H54 (cell line): ENCODE measurements at places on chromosomes 13 and 19.
A peak's percentile ranks its signal among the peaks of the same experiment; 100 is the strongest.

- DNase-seq: no peak
Measured at GRCh38 chr19:48596679-48597465, 9.7 kb upstream of the SPACA4 start.

GRCh38 chr13:71803066-71803465, 63.9 kb downstream of the DACH1 start:
- DNase-seq: no peak

DNA sequence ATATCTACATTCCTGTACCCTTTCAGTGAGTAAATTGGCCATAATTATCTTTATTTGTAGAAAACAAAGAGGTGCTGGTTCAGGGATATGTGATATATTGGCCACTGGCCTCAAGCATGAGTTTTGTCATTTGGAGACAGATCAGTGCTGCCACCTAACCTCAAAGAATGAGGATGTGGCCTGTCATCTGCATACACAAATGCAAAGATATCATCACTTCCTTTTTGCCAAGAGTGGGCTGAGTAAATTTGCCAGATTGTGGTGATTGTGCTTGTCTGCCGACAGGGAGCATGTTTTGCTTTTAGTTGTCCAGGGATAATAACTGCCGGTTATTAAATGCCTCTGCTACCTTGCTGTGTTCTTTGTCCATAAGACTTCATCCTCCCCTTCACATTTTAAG, 44.2 kb downstream of the WASF3 start:
- no peak for DNase-seq

- no peak for DNase-seq
Measured at GRCh38 chr13:61247149-61247936, 168.3 kb downstream of the PCDH20 start.

DNA sequence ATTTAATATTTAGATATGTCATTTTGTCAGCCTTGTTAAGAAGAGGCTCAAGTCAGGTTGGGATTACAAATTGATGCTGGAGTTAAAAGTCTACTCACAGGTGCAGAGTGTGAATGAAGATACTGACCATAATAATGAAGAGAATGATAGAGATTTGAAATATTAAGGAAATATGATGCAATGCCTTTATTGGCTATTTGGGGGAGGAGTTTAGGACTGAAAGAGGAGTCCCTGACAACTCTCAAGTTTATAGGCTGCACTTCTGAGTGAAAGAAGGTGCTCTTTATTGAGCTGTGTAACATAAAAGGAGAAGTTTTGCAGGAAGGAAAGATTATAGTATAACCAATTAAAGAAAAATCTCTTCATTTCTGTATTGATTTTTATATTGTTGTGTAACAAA, 827.7 kb upstream of the PCDH9 start:
- DNase-seq: no peak

GRCh38 chr19:33946535-33947264, 150.0 kb downstream of the KCTD15 start:
- no peak for DNase-seq

DNA sequence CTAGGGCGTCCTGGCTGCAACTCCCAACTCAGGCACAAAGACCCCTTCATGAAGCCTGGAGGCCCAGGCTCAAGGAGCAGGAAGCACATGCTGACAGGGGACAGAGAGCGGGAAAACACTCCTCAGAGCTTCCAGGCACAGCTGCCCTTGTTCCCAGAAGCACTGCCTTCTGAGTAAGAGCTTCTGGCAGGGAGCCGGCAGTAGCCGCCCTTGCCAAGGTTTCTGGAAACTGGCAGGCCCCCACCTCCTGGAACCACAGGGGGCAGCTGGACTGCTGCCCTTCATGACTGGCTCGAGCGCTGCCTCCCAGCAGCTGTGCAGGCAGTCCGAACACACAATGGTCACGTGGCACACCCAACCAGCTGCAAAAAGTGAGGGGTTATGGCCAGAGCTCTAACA, 33.6 kb upstream of the EPHX3 start:
- DNase-seq: peak; percentile 91

DNA sequence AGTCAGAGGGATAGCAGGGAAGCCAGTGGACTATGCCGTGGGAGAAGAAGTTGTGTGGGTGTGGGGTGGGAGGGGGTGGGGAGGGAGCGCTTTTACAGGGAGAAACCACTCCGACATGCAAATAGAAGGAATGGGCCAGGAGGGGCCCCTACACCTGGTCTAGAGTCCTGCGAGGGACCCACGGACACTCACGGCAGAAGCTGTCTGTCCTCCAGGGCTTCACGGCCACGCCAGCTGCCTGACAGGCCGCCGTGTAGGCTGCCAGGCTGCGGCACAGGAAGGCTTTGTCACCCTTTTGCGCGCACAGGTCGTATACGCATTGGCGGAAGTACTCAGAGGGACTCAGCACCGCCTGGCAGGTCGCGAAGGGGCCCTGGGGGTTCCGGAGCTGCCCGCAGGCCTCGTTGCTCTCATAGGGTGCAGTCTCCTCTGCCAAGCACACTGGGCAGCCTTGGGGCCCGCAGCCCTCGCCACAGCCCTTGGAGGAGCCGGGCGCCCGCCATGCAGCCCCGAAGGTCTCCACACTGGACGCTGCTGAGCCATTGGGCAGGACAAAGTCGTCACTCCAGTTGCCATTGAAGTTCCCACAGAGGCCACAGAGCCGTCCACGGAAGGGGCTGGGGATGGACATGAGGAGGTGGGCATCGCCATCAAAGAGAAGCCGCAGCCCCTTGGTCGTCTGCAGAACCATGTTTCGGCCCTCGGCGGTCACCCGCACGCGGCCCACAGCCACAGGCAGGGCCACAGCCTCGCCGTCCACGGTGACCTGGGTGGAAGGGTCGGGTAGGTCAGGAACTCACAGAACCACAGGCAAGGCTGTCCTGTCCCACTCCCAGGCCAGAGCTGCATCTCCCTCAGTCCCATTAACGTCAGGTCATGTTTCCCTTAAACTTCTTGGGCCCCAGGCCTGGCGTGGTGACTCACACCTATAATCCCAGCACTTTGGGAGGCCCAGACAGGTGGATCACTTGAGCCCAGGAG, 26.0 kb upstream of the FBL start:
- no peak for DNase-seq

GRCh38 chr13:38849315-38849714, 141.3 kb downstream of the STOML3 start:
- no peak for DNase-seq

GRCh38 chr13:87497426-87497825, 173.7 kb upstream of the SLITRK5 start:
- DNase-seq: no peak

DNA sequence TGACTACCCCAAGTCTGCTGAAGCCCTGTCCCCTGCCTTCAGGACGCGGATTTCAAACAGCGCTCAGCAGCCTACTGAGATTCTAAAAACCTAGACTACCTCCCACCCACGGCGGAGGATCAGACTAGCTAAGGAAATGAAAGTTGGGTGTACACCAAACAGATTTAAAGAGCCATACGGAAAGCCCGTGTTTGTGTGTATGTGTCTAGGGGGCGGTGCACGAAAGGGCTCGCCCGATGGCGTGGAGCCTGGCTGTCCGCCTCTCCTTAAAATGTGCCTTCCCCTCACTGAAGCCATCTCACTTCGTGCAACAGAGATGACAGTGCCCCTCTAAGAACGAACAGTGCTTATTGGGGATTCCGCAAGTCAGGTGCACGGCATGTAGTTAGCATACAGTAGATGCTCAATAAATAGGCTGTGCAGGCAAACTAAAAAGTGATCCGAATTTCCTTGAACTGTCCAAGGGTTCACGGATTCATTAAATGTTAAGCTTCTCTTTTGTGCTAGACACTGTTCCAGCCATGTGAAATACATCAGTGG, 639 bp downstream of the LENG1 start:
- no peak for DNase-seq

- peak; percentile 89 for DNase-seq
Measured at GRCh38 chr19:42108527-42109389, 23.5 kb downstream of the POU2F2 start.

DNA sequence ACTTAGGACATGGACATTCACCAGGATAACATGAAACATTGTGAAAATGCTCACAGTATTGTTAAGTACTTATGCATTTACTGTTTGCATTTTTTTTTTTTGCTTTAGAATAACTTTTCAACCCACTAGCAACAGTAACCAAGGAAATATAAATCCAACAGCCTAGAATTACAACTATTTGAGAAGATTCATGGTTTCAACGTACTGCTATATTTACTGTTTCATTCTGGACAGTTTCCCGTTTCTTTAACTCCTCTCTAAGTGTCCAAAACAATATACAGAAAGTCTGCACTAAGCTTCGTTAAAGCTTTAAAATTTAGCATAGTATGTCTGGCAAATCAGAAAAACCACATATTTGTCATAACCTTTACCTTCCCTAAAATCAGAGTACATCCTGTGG, 2.7 kb downstream of the SMAD9 start:
- no peak for DNase-seq

- no peak for DNase-seq
Measured at GRCh38 chr19:46015687-46016425, 7.0 kb downstream of the PGLYRP1 start.

GRCh38 chr13:40058757-40059236, 403.3 kb downstream of the COG6 start:
- DNase-seq: no peak

DNA sequence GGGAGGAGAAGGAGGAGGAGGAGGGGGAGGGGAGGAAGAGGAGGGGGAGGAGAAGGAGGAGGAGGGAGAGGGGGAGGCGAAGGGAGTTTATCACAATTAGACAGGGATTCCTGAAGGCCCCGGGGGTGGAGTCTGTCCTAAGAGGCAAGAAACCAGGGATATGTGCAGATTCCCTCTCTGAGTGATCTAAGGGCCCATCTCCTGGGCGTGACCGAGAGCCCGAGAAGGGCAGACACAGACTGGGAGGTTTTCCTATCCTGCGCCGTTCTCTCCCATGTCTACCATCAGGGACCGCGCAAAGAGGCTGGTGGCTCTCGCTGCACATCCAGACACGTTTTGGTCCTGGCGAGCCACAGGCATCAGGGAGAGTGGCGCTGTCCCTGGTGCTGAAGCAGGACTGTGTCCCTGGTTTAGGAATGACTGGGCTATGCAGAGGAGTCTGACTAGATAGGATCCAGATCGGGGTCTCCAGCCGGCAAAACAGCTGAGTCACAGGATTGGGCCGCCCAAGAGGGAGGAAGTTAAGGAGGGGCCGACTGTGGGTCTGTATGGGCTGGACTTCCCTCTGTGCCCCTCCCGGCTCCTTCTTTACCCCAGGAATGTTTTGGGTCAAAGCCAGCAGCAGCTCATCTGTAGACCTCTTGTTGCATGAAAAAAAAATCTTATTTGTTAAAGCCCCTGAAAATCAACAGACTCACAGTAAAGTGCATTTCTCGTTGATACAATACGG, 17.9 kb upstream of the ZNF175 start:
- peak; percentile 18 for DNase-seq

- DNase-seq: no peak
Measured at GRCh38 chr13:37134411-37135041, 29.1 kb upstream of the CSNK1A1L start.

DNA sequence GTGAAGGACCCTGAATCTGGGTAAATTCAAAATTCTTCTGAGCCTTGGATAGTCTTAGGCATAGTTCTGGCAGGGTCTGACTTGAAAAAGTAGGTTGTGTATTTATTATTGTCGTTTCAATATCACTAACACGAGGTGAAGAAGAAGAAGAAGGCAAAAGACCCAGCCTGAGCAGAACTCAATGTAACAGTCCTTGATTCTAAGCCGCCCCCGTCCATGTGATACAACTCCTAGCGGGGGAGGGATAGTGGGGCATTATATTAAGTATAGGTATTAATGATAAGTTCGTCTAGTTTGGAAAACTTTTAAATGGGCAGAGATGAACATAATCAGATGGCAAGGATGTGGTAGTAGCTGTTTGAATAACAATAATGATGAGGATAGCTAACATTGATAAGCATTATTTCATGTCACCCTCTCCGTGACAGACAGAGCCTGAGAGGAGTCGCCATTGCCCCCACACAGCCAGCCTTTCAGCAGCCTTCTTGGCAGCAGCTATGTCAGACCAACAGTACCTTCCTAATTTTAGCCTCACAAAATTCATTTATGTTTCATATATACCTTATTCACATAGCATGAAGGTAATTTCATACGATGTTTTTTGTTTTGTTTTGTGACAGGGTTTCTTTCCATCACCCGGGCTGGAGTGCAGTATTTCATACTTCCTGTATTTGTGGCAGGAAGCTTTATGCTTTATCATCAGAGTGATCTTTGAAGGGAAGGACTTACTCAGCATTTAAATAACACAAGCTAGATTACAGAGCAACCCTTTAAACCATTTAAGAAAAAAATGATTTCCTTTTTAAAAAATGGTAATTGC, 64.4 kb upstream of the NPAS1 start:
- no peak for DNase-seq

- no peak for DNase-seq
Measured at GRCh38 chr19:1854542-1855039, 6.3 kb upstream of the REXO1 start.

GRCh38 chr19:37982655-37983054, 75.6 kb downstream of the SIPA1L3 start:
- DNase-seq: no peak

DNA sequence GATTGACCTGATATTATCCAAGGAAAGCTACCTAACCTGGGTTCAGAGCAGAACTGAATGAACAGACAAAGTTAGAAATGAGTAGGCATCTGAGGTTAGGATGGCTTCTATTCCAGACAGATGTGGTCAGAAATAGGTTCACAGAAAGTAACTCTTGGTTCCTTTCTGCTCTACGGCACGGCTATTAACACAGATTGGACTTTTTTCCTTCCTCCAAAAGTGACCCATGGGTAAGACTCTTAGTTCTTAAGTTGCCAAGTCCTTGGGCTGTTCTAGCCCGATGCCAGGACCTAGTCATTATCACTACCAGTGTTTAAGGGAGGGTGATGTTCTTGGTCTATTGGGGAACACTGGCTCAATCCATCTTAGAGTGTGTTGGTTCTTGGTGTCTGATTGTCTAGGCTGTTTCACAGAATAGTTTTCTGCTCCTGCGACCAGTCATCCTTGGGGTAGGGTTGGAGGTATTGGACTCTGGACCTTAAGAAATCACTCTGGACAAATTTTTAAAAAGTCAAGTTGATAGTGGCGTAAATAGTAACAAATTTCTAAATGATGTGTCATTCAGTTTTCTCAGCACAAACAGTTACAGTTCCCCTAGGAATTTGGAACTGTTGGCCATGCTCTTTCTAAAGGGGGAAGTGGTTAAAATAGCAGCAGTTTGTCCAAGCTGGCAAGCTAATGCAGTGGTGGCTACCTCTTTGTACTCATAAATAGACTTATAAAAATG, 60.1 kb upstream of the MYCBP2 start:
- no peak for DNase-seq

GRCh38 chr19:41901707-41902360, 18.9 kb downstream of the ARHGEF1 start:
- DNase-seq: no peak

- no peak for DNase-seq
Measured at GRCh38 chr13:106001443-106001842, 534.0 kb downstream of the EFNB2 start.

DNA sequence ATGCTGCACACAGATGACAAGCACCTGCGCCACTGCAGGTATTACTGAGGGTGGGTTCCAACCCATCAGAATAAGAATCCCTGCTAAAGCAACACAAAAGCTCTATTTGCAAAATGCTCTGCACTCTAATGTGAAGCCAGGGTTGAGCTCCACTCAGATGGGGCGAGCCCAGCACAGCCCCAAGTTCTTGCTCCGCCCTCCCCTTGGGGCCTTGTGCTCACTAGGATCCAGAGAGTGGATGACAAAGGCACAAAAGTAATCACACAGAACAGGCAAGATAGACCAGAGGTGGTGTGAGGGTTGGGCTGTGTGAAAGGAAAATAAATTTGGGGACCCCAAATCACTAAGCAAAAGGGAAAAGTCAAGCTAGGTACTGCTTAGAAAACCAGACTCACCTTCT, 8.2 kb upstream of the ZNF611 start:
- DNase-seq: no peak
